Stimulated activated CD4-positive, alpha-beta T cell treated with anti-CD3 and anti-CD28 coated beads, Interleukin-15, amount 100 ng/mL, for 24 hours (primary cell): ENCODE measurements at places on chromosomes 3 and 15.

GRCh38 chr3:134823679-134824078, 28.6 kb downstream of the EPHB1 start:
- no peak for DNase-seq

DNA sequence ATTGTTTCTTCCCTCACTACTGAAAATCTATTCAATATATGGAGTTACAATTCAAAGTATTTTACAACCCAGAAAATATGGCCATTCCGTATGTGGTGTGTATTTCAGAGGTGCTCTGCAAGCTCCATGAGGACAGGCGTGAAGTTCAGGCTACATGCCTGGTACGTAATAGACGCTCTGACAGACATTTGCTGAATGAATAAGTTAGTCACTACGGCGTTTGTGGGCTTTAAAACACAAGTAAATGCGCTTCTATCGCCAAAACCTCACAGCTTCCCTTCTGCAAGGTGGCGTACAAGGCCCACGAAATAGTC, 701 bp upstream of the TIPARP start:
- no peak for DNase-seq

- no peak for DNase-seq
Observed at GRCh38 chr3:186421946-186422345, 59.9 kb upstream of the DGKG start.

DNA sequence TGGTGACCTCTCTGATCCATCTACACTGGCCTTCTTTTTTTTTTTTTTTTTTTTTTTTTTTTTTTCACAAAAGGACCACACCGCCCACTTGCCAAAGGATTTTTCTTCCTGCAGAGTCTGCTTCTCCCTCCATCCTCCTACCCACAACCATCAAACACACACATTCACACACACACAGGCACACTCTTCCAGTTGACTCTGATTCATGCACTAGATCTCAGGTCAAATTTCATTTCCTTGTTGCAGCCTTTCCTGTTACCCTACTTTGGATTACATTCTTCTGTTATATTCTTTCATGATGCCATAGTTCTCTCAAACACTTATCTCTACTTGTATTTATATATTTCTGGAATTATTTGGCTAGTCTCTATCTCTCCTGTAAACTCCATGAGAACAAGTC, 133.9 kb downstream of the STAC start:
- no peak for DNase-seq

DNA sequence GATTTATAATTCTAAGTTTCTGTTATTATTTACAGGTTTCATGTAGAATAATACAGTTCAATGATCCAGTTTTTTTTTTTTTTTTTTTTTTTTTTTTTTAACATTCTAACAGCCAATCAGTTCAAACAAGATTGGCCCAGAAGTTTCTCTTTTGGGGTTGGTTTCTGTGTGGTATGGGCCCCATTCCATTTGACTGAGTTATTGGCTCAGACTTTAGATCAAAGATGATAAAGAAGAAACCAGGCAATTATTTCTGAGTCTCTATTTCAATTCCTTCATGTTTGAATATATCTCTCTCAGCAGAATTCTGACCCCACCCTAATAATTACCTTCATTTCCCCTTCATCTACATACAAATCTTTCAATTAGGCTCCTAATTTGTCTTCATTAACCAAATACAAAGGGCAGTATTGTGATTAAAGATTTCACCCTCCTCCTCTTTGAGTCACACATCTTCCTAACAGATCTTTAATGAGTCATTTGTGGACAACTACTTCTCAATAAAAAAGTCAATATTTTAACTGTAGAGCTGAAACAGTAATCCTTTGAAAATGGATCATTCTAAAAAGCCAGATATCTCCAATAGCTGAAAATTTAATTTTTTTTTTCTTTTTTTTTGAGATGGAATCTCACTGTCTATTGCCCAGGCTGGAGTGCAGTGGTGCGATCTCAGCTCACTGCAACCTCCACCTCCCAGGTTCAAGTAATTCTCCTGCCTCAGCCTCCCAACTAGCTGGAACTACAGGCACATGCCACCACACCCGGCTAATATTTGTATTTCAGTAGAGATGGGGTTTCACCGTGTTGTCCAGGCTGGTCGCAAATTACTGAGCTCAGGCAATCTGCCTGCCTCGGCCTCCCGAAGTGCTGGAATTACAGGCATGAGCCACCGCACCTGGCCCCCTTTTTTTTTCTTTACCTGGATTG, 878.8 kb downstream of the NAALADL2 start:
- DNase-seq = no peak

GRCh38 chr3:120791913-120792312, 49.4 kb downstream of the GTF2E1 start:
- DNase-seq = no peak

GRCh38 chr3:106731230-106731629, 646.0 kb upstream of the CCDC54 start:
- DNase-seq = no peak

DNA sequence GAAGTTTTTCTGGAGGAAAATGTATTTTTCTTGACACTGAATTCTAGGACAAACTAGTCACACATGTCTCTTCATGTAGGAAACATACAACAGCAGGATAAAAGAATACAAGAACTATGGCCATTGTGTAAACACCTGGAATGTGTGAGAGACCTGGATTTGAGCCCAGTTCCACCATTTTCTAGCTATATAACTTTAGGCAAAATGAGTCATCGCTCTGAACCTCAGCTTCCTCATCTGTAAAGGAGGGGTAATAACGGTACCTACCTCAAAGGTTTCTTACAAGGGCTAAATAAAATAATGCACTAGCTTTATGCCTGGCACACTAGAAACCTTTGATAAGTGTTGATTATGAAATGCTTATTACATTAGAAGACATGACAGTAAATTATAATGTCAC, 57.8 kb downstream of the RIOX2 start:
- DNase-seq = no peak

- no peak for DNase-seq
Observed at GRCh38 chr3:143601723-143602484, 246.4 kb downstream of the SLC9A9 start.

GRCh38 chr15:38227941-38228340, 24.7 kb upstream of the SPRED1 start:
- no peak for DNase-seq

DNA sequence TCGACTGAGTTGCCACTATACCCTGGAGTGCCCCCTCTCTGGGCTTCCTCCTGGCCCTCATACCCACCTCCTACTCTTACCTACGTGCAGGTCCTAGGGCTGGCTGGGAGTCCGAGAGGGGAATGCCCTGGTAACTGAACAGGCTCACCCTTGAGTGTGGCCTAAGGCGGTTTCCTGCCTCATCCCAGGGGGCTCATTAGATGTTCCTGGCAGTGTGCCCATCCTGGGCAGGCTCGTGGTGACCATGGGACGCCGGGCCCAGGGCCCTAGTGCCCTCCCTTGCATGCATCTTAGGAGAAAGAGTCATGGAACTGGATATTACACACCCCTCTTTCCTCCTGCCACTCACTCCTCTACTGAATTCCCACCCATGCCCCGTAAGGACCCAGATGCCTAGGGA, 2.8 kb downstream of the SEMA4B start:
- no peak for DNase-seq

DNA sequence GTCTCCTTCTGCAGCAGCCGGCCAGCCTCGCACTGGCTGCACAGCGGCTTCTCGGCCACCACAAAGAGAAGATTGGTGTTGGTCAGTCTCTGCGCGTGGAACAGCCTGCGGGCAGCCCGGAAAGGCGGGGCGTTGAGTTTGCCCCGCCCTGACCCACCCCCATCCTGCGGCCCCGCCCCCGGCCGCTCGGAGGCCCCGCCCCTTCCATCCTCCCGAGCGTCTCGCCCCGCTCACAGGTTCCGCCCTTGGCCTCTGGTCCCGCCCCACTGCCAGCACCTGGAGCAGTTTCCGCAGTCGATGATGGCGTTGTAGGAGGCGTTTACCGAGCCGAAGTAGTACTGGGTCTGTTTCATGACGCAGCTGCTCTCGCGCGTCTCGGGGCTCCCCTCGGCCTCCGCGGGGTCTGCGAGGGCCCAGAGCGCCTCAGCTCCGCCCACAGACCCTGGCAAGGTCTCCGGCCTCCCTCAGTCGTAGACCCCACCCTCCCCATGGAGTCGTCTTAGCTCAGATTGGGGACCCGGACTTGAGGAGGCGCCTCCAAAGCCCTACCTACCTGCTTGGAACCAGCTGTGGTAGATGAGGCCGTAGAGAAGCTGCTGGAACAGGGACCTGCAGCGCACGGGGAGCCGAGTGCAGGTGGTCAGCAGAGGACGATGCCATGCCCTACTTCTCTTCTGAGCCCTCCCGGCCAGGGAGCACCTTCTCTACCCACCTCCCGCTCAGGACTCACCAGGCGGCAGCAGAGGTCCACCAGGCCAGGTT, 5.9 kb upstream of the TMEM115 start:
- DNase-seq = peak; percentile 97

GRCh38 chr3:9787714-9788113, 4.6 kb downstream of the TADA3 start:
- DNase-seq = peak; percentile 53

GRCh38 chr3:188126934-188127333, 27.0 kb upstream of the LPP start:
- DNase-seq = no peak

DNA sequence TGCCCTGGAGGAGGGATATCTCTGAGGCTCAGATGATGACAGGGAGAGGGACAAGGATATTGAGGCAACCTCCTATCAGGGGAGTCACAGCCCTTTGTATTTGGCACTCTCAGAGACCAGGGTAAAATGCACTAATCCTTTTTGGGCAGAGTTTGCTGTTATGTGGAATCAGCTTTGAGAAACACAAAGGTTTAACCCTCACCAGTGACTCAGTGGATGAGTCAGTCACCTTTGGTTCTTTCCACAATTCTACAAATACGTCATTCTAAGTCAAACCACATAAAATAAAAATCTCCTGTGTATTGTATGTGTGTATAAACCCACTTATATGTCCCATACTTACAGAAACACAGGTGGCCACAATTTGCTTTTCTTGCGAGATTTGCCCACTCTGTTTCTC, 5.1 kb downstream of the LSAMP start:
- DNase-seq = no peak

DNA sequence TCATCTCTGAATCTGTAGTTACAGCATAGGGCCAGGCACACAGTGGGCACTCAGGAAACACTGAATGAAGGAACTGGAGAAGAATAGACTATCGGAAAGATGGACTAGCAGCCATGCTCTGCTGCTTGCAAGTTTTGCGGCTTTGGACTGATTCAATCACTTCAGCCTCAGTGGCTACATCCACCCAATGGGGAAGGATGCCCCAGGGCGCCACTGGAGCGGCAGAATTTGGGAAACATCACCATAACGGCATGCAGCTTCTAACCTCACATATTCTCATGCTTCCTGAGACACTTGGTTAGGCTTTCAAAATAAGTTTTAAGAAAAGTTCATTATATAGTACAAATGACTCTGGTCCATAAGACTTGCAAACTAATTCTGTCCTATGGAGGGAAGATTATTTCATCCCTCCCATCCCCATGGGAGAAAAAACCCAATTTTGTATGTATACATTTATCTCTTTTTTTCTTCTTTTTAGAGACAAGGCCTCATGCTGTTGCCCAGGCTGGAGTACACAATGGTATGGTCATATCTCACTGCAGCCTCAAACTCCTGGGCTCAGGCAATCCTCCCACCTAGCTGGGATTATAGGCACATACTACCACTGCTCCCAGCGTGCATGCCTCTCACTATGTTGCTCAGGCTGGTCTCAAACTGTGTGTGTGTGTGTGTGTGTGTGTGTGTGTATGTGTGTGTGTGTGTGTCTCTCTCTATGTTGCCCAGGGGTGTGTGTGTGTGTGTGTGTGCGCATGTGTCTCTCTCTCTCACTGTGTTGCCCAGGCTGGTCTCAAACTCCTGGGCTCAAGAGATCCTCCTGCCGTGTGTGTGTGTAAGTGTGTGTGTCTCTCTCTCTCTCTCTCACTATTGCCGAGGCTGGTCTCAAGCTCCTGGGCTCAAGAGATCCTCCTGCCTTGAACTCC, 4.1 kb upstream of the FANCD2 start:
- no peak for DNase-seq

GRCh38 chr15:26129852-26130251, 266.7 kb upstream of the ATP10A start:
- no peak for DNase-seq

DNA sequence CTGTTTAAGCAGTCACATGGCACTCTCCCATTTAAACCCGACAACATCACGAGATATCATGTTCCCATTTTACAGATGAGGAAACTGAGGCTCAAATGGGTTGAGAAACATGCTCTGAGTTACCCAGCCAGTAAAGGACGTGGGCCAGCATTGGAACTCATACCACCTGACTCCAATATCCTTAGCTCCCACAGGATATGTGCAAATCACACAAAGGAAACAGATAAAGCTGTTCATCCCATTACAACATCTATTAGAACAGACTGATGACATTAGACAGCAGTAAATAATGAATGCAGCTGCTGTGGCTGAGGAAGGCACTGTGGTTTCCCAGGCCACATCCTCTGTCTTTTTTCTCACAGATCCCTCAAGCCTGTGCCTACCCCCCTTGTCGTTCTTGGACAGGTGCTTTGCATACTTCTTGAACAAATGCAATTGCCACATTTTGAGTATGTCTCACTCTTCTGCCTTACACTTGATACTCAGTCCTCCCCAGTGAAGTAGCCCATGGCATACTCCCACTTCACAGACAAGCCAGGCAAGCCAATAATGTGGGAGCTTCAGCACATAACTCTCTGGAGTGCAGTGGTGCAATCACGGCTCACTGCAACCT, 17.7 kb downstream of the FRMD4B start:
- no peak for DNase-seq

DNA sequence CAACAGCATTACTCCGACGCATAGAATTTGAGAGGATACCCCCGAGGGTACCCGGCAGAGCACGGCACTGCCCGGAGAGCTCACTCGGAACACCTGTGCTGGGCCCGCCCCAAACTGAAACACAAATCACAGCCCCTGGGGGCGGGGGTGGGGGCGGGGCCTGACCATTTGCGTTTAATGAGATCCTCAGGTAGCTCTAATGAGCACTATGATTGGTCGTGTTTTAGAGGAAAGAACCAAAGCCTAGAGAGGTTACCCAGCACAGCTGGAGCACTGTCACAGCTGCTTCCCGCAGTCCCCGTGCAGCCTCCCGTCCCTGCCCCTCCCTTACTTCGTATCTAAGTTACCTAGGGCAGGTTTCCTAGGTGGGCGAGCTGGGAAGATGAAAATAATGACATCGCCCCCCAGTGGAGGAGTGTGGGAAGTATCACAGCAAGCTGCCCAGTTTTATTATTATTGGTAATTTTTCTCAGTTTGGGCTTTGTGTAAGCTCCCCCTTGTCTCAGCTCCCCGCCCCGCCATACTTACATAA, 187.1 kb downstream of the PDE8A start:
- DNase-seq = peak; percentile 64

DNA sequence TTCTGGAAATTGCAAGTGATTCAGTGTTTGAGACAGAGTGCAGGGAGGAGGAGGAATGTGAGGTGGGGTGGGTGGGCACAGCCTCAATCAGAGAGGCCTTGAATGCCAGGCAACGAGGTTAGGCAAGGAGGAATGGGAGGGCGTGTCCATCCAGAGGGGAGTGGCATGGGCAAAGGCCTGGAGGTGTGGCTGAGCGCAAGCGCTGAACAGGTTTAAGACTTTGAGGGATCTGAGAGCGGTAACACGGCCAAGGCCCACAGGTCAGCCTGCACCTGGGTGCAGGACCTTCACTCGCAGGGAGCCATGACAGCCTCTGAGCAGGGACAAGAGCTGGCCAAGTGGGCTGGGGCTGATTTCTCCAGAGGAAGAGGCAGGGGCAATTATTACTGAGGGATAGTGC, 125.9 kb downstream of the TPRA1 start:
- no peak for DNase-seq

- DNase-seq = no peak
Observed at GRCh38 chr3:9508781-9509180, 44.8 kb downstream of the LHFPL4 start.

- no peak for DNase-seq
Observed at GRCh38 chr3:128617270-128617556, 33.4 kb downstream of the RPN1 start.
